Activated CD4-positive, alpha-beta T cell treated with anti-CD3 and anti-CD28 coated beads, Interleukin-2, amount 10 ng/mL, durations not matched to agents 7 days and 5 days (primary cell): ENCODE measurements at places on chromosomes 13 and 19. TPM values are rescaled to one million over a fixed set of nuclear protein-coding genes. Genes with fewer than 3 reads are reported as not detected.

RDH8 gene
- not detected for total RNA-seq

ZNF667 gene
- total RNA-seq: 1.00 TPM

- H3K36me3 ChIP-seq: no peaks in the 10 kb centered on the region
- H3K4me3 ChIP-seq: no peak overlapping the region
- H3K4me1 ChIP-seq: no peaks in the 10 kb centered on the region
- H3K27ac ChIP-seq: no peak overlapping the region
- H3K27me3 ChIP-seq: no peaks in the 10 kb centered on the region
- no peak for DNase-seq
Observed at GRCh38 chr19:15213715-15214381, 13.1 kb upstream of the NOTCH3 start.

- no peaks in the 10 kb centered on the region for H3K27me3 ChIP-seq
- H3K4me1 ChIP-seq: no peaks in the 10 kb centered on the region
- no peak overlapping the region for H3K27ac ChIP-seq
Observed at GRCh38 chr13:24489721-24490120, 22.9 kb downstream of the PARP4 start.

- no peaks in the 10 kb centered on the region for H3K4me1 ChIP-seq
- H3K27me3 ChIP-seq: peaks cover 7% of the 10 kb centered on the region
- DNase-seq: no peak
- no peaks in the 10 kb centered on the region for H3K36me3 ChIP-seq
Observed at GRCh38 chr19:5567970-5568407, 236 bp upstream of the TINCR start.

DNA sequence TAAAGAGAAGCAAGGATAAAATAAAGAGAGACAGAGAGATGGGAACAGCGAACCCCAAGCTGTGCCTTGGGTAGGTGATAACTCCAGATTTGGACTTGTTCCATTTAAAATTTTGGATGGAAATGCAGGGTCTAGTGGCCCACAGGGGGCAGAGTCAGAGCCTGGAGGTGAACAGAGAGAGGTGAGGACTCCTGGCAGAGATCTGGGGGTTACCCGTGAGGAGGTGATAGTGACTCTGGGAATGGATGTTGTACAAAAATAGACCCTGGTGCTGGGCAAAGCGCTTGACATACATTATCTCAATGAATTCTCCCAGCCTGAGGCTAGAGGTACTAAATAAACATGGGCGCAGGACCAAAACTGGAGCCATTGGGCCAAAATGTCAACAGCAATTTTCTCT lies 14.3 kb upstream of the DHRS12 start:
- no peak overlapping the region for H3K4me3 ChIP-seq
- peaks cover 9% of the 10 kb centered on the region for H3K36me3 ChIP-seq
- no peak for DNase-seq
- no peaks in the 10 kb centered on the region for H3K27me3 ChIP-seq

PABPC3 gene
- 0.40 TPM for total RNA-seq

DNA sequence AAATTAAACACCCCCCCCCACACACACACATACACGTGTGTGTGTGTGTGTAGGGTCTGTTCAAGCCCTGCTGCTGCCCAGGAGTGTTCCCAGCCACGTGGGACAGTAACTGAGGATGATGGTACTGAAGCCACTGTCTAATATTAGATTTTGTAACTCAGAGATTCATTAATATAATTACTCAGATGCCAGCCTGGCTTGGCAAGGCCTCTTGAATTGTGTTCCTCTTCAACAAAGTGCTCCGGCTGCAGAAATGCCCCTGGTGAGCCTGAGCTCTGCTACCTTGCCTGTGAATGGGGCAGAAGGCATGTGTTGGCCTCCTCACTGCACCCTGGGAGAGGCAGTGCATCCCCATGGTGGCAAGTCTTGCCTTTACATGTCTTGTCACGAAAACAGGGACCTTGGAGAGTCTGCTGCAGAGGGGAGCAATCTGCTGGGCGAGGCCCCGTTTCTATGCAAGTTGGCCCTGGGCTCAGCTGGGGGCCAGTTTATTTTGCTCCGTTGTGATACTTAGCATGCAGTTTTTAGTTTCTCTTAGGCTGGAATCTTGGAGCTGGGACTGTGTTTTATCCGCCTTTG lies 44.0 kb downstream of the NFIX start:
- no peak overlapping the region for H3K27ac ChIP-seq
- no peaks in the 10 kb centered on the region for H3K4me1 ChIP-seq
- DNase-seq: no peak
- no peak overlapping the region for H3K4me3 ChIP-seq
- H3K27me3 ChIP-seq: no peaks in the 10 kb centered on the region

DNA sequence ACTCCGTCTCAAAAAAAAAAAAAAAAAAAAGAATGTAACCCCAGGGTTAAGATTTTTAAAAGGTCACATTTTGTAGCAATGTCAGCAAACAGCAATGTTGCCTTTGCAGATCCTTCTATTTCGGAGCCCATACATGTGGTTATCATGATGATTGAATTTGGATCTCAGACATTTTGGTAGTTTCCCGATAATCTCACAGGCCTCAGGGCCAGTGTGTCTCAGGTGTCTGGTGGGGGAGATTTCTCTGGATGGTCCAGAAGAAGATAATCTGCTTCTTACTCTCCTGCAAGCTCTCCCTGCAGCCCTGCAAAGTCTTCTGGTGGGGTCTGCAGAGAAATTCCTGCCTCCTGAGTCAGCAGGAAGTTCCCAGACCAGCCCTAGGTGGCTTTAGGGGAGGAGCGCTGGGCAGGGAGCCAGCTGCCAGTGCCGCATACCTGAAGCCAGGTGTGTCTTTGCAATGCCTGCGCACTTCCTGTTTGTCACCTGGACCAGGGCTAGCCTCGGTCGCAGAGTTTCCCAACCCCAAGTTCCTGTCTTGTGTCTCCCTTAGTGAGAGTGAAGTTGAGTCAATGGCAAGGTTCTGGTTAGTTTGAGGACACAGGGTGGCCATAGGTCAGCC lies 1.4 kb downstream of the SH2D3A start:
- no peak for DNase-seq
- H3K36me3 ChIP-seq: peaks cover 12% of the 10 kb centered on the region
- peaks cover 46% of the 10 kb centered on the region for H3K4me1 ChIP-seq
- peak overlapping the region; percentile 89 for H3K4me3 ChIP-seq
- no peaks in the 10 kb centered on the region for H3K27me3 ChIP-seq

DNA sequence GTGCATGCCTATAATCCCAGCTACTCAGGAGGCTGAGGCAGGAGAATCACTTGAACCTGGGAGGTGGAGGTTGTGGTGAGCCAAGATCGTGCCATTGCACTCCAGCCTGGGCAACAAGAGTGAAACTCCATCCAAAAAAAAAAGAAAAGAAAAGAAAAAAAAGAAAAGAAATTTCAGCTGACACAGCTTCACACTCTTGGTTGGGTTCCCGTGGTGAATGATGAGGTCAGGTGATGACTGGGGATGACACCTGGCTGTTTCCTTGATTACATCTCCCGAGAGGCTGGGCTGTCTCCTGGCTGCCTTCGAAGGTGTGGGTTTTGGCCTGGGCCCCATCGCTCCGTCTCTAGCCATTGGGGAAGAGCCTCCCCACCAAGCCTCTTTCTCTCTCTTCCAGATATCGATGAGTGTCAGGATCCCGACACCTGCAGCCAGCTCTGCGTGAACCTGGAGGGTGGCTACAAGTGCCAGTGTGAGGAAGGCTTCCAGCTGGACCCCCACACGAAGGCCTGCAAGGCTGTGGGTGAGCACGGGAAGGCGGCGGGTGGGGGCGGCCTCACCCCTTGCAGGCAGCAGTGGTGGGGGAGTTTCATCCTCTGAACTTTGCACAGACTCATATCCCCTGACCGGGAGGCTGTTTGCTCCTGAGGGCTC lies 22.0 kb downstream of the LDLR start:
- H3K27me3 ChIP-seq: no peaks in the 10 kb centered on the region
- peak overlapping the region; percentile 69 for H3K27ac ChIP-seq
- no peaks in the 10 kb centered on the region for H3K4me1 ChIP-seq
- peaks cover 65% of the 10 kb centered on the region for H3K36me3 ChIP-seq
- DNase-seq: no peak

DNA sequence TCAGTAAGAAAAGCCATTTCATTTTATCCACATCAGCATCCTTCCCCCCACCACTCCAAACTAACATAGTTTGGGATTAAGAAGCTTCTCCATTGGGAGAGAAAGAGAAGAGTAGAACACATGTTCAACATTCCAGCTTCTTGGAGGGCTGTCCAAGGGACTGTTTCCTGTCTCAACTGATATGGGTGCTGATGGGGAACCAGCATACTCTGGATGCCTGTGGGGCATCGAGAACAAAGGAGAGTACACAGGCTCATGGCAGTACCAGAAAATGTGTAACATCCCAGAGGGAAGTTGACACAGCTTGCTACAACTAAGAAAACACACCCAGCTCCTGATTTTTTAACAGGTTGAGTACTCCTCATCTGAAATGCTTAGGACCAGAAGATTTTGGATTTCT lies 24.7 kb downstream of the SUCLA2 start:
- no peaks in the 10 kb centered on the region for H3K27me3 ChIP-seq
- peaks cover 66% of the 10 kb centered on the region for H3K36me3 ChIP-seq
- H3K4me3 ChIP-seq: no peak overlapping the region
- no peak overlapping the region for H3K27ac ChIP-seq

DNA sequence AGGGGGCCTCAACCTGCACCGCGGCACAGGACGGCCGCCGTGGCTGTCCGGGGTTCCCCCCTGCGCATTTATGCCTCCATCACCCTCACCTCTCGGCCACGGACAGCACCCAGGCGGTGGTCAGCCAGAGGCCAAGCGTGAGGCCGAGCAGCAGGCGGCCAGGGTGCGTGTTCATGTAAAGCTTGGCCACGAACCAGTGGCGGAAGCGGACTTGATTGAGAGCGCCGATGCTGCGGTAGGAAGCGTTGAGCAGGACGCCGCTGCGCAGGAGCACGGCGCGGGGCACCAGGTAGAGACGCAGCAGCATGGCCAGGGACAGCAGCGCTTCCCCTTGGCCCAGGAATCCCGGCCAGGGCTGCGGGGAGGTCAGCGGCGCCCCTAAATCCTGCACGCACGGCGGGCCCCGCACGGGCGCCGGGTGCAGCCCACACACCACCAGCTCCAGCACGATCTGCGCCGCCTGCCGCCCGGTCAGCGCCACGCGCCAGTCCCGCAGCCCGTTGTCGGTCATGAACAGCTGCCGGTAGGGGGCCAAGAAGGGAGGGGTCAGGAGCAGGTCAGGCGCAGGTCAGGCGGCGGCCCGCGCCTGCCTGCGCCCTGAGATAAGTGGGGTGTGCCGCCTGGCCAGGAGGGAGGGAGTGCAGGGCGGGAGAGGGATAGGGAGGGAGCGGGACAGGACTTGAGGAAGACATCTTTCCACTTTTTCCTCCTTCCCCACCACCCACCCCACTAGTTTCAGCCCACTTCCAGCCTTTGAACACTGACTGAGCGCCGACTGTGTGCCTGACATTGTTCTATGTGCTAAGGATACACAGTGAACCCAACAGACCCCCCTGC lies 6.5 kb downstream of the KCNN4 start:
- H3K4me3 ChIP-seq: no peak overlapping the region
- no peak overlapping the region for H3K27ac ChIP-seq
- peaks cover 30% of the 10 kb centered on the region for H3K36me3 ChIP-seq
- H3K4me1 ChIP-seq: peaks cover 35% of the 10 kb centered on the region
- no peaks in the 10 kb centered on the region for H3K27me3 ChIP-seq

GRCh38 chr13:48214519-48215121 lies 18.4 kb upstream of the ITM2B start:
- H3K36me3 ChIP-seq: peaks cover 16% of the 10 kb centered on the region
- no peak overlapping the region for H3K4me3 ChIP-seq

PIK3R2 gene
- total RNA-seq: 12.6 TPM

DNA sequence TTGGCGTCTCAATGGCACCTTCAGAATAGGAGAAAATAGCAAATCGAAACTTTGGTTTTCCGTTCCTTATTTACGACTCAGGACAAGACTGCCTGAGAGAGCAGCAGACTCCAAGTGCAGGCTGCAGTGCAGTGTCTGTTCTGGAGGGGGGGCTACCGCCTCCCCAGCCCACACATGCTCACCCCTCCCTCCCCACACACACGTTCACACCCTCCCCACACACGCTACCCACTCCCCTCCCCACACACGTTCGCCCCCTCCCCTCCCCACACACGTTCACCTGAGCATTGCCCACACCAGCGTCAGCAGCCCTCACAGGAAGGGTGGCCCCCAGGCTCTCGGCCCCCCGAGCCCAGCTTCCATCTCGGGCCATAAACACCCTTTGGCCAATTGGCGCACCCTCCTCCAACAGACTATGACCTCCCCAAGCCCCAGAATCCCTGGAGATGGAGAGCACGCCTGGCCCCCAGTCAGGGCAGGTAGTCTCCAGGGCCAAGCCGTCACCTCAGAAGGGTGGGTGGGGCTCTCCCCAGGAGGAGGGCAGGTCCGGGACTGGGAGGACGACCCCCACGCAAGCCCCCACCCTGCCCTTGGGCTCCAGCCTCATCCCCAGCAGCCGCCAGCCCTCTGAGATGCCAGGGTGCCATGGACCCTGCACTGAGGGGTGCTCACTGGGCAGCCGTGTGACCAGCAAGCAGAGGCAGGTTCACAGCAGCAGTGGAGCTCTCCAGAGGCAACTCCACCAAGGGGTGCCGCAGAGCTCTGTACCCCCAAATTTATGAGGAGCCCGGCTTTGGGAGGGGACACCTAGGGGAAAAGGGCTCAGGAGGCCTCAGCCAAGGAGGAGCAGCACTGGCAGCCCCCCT lies 27.5 kb downstream of the RASA3 start:
- peaks cover 48% of the 10 kb centered on the region for H3K36me3 ChIP-seq
- no peak for DNase-seq
- H3K4me3 ChIP-seq: no peak overlapping the region
- peaks cover 45% of the 10 kb centered on the region for H3K4me1 ChIP-seq
